ENCODE measurements at places on chromosomes 2 and 18.

DNA sequence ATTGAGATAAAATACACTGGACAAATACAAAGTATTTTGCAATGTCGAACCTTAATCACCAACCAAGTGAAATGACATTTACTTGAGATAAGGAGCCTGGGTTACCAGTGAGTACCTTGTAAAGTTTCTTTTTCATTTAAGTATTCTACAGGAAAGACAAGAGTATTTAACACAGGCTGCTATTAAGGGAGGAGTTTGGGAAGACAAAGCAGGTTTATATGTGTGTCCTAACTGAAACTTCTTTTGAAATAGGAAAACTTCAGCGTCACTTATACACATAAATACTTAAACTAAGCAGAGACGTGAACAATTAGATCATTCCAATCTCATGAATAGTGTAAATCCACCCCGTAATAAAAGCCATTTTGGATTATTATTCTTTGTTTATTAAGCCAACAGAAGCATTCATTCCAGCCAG is 126.7 kb upstream of the CYP26B1 start:
- DNase-seq: no peak

DNA sequence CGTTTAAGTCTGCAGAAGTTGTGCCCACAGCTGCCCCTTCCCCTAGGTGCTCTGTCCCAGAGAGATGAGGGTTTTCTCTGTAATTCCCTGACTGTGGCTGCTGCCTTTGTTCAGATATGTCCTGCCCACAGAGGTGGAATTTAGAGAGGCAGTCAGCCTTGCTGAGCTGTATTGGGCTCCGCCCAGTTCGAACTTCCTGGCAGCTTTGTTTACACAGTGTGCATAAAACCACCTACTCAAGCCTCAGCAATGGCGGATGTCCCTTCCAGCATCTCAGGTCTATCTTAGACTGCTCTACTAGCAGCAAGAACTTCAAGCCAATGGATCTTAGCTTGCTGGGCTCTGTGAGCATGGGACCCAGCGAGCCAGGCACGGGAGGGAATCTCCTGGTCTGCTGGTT is 48.1 kb downstream of the LHCGR start:
- DNase-seq: no peak

- DNase-seq: no peak
These were observed 2.2 kb downstream of the ONECUT2 start for GRCh38 chr18:57437402-57437765.

GRCh38 chr2:169172151-169172735 is 102.9 kb downstream of the DHRS9 start:
- DNase-seq: no peak

DNA sequence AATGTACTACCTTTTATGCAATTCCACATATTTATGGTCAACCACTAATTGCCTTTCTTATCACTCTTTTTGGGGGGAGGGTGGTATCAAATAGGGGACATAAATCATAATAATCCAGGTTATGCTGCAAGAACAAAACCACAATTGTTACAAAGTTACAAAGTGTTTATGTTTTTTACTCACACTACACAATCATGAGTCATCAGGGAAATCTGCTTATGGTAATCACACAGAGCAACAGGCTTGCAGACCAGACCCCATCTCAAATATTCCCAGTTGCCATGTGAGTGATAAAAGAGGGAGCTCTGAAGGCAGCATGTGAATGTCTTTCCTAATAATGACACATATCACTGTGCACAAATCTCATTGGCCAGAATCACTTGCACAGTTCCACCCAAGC is 304.7 kb upstream of the TMEFF2 start:
- no peak for DNase-seq

DNA sequence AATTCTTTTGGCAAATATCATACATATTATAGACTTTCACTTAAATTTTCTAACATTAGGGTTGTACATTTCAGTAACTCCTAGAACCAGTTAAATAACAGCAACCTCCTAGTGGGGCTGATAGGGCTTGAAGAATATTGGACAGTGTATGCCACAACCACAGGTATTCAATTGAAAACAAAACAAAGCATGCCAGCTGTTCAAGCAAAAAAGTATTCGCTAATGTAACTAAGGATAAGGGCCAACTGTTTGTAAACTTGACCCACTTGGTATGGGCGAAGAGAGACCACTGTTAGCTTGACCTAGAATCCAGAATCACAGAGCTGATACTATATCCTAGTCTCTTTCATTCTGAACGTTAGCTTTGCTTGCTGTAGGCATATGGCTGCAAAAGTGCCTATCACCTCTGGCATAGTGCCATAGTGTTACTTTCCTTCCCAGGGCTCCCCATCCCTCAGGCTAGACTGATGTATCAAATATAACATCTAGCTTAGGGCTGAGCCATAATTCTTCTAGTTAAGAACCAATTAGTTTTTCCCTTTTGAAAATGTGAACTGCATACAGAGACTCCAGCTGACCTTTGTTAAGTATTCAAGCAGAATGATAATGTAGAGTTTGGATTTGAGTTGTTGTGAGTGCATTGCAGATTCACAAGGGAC is 458.8 kb upstream of the NRXN1 start:
- no peak for DNase-seq

DNA sequence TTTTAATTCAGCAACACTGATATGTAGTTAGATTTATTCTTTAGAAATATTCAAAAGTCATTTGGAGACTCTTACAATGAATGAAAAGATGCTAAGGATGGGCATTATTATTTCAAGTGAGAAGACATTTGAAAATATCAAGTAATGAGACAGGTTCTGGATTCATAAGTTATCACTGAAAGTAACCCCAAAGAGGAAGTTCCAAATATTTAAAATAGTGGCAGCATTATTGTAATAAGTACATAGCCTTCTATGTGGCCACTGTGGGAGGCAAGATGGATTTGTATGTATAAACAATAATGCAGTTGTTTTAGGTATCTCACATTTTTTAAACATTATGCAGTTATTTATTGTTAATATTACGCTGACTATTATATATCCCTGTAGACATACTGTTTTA is 29.7 kb downstream of the ZC3H6 start:
- no peak for DNase-seq

GRCh38 chr2:9213477-9214051 is 7.0 kb downstream of the ASAP2 start:
- no peak for DNase-seq

DNA sequence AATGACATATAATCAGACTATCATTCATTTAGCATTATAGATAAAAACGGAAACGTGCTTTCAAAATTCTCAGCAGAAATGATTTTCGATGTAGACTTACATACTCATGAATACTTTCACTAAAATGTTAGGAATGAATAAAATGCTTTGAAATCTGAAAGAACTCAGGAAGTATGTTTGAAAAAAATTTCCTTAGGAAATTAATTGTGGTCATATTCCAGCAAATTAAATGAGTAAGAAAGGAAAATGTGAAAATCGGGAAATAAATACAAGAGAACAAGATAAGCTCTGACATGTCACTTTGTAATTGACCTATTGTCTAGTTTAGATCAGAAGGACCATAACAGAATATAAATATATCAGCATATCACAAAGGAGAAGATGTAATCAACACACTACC is 981.0 kb upstream of the CDH2 start:
- no peak for DNase-seq

- DNase-seq: no peak
These were observed 51.3 kb downstream of the LIPG start for GRCh38 chr18:49613141-49613640.

- DNase-seq: no peak
These were observed 137.7 kb downstream of the THNSL2 start for GRCh38 chr2:88307817-88308216.

- DNase-seq: no peak
These were observed 39.1 kb downstream of the CYRIA start for GRCh38 chr2:16626497-16626896.

DNA sequence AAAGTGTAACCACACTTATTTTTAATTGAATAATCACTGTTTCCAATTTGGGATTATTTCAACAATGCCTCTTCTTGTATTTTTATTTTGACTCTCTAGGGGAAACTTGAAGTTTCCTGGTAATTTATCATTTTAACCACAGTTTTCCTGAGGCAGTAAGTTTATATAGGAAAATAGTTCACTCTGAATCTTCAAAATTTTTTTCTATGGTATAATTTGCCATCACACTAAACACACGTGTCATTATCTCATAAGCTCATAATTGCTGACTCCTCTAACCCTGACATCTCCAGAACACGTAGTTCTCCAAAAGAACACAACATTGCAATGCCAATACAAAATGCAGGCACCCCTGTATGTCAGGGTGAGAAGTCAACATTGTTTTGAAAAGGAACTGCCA is 102.2 kb upstream of the FZD7 start:
- no peak for DNase-seq

DNA sequence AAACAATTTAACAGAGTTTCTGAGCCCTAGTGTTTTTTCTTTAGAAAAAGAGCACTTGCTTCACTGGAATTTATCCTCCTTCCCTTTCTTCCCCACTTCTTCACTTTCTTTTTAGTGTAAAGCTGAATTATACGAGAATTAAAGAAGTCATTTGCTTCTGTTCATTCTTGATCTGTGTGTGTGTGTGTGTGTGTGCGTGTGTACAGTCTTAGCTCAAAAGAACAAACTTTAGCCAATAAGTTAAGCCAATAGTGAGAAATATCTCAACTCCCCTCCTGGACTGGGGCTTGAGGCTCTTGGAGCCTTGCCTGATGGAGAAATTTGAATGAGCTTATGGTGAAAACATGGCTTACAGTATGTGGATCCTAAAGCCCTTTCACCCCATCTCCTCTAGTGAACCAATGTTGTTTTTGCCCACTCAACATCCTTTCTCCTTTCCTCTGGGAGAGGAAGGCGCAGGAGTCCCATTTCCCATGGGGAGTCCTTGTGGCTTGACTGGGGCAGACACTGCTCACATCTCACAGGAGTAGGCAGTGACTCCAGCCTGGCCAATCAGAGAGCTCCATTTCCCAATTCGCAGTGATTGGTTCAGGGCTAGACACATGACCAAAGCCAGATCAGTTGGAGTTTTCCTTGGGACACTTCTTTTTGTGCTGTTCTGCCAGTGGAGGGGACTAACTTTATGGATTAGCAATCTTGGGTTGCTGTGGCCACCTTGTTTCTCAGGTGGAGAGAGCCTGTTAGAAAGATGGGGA is 16.3 kb upstream of the MYO3B start:
- DNase-seq: no peak

- peak; percentile 1 for DNase-seq
These were observed 357.3 kb downstream of the ZEB2 start for GRCh38 chr2:144162652-144163051.

DNA sequence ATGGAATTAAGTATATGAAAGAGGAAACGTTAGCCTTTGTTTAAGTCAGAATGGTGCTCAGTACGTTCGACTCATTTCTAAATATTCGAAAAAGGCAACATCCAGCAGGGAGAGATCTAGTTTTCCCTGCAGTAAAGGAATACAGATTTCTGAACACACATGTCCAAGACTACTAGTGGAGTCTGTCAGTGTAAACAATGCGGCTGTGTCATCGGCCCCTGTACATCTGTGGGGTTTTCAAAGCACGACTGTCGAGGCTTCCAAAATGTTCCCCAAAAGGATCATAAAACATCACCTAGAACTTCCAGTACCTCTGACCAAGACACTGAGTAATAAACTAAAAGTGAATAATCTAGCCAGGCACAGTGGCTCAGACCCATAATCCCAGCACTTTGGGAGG is 112.8 kb downstream of the ZNF516 start:
- no peak for DNase-seq

- no peak for DNase-seq
These were observed 21.3 kb downstream of the NCAPH start for GRCh38 chr2:96356889-96357288.

DNA sequence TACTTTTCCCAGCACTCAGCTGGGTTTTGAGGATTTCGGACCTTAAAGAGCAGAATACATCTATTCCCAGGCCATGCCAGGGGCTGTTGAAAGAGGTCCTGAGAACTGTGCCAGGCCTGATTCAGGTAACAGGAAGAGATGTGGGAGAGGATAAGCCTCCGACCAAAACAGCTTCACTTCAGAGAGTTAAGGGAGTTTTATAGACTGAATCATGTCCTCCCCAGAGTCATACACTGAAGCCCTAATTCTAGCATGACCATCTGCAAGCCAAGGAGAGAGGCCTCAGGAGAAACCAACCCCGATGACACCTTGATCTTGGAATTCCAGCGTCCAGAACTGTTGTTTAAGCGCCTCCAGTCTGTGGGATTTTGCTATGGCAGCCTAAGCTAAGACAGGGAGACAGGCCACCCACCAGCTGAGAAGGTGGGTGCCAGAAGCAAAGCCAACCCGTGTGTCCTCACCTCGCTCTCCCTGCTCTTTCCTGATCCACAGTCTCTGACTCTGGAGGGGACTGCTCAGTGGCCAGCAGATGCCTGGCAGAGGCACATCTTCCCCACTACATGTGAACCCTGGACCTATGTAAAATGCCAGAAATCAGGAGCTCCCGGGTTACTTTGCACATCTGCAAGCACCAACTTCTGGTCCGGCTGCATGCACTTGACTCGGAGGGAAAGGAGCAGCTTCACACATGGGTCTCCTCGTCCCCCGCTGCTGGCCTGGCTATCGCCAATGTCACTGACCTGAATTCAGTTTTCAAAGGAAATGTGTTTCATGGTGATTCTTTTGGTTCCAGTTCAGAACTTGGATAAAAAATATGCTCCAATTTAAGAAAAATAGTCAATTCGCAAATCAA is 116.8 kb upstream of the EPC2 start:
- DNase-seq: no peak

DNA sequence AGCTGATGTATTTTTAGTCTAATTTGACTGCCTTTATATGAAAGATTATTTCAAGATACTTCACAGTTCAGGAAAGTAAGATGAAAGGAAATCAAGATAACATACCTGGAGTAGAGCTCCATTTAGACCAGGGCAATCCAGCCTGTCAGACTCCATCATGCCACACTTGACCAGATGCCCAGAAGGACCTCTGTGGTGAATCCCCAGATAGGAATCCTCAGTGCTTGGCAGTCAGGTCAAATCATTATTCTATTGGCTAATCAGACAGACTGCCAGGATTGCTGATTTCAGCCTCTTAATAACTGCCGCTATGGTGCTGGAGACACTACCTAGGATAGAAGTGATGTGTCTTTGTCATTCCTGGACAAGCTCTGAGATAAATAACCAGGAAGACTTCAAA is 404.2 kb downstream of the STK39 start:
- DNase-seq: no peak

GRCh38 chr2:204312105-204312504 is 233.2 kb upstream of the PARD3B start:
- DNase-seq: no peak

DNA sequence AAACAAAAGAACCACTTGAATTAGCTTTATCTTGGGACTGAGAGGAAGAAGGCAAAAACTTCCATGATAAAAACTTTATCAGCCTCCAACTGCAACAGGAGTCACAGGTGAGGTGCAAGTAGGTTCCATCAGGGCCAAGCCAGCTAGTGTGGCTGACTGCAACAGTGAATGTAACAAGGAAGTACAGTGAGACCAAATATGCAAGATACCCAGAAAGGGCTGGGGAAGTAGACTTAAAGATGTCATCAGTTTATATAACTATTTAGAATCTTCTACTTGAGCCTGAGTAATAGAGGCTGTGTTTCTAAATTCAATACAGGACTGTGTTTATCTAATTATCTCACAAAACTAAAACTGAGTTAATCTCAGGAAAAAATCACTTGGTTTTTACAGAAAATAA is 14.8 kb downstream of the PLEKHM3 start:
- no peak for DNase-seq

GRCh38 chr2:57890464-57890863 is 156.1 kb upstream of the VRK2 start:
- DNase-seq: no peak

Data from stimulated activated CD4-positive, alpha-beta T cell treated with anti-CD3 and anti-CD28 coated beads, Interleukin-1b, Interleukin-23, amount 100 ng/mL, for 1 hour (primary cell).